Right renal cortex interstitium (tissue), 3 donors: ENCODE measurements at places on chromosomes 11 and 22. TPM values are rescaled to one million over a fixed set of nuclear protein-coding genes. Genes with fewer than 3 reads are reported as not detected.

DNA sequence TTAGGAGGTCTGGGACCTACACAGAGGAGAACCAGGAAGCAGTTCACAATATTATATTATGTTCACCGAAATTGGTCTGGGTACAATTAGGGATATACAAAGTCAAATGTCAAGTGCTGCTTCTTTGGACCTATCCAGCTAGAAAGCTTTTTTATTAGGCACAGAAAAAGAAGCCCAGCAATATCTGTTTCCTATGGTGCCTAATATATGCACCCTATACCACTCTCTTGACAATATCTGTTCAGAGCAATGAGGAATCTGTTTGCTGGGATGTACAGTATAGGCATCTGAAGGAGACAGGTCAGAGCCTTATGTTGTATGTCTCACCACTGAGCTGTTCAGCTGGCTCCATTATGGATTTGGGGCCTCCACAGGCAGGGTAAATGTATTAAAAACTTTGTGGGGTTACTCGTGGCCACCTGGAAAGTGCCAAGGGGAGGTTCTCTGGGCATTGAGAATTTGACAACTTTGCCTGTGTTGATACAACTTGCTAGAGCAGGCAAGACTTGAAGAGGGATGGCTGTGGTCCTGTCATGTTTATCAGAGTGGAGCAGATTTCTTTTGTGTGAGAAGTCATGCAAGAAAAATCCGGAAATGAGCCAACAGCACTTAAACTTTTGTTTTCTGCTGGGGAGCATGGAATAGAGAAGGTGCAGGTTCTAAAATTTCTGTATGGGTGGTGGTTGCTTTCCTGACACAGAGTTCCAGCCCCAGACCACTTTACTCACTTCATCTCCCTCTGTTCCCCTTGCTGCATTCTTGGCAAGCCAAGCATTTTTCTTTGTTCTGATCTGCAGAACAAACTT lies 10.1 kb downstream of the STIM1 start:
- DNase-seq: no peak

GRCh38 chr11:20839231-20839630 lies 169.8 kb downstream of the NELL1 start:
- no peak for DNase-seq

GRCh38 chr22:39773976-39774539 lies 119.5 kb downstream of the ENTHD1 start:
- DNase-seq: no peak

DNA sequence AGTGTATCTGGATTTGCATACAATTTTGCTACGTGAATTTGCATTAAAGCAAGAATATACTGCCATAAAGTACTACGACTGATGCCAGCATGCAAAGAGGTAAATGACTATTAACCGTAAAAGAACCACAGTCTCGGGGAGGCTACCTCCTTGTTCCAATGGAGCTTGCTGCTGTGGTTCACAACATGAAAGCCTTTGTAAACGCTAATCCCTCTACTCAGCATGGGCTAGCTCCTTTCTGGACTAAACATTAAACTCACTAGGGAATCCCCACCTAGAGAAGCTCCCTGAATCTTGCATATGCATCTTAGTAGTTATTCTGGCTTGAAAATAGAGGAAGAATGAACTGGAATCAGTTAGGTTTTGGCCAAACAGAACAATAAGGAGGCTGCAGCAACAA lies 60.5 kb upstream of the ARHGAP32 start:
- no peak for DNase-seq

- no peak for DNase-seq
Measured at GRCh38 chr11:19978668-19979518, 181.4 kb downstream of the DBX1 start.

GRCh38 chr11:2533587-2534133 lies 88.9 kb downstream of the KCNQ1 start:
- no peak for DNase-seq

- DNase-seq: no peak
Measured at GRCh38 chr11:114438303-114438702, 964 bp upstream of the REXO2 start.

Gene NUDT8
- polyA plus RNA-seq: 3.4 TPM

Gene C22orf15
- 2.3 TPM for polyA plus RNA-seq

DNA sequence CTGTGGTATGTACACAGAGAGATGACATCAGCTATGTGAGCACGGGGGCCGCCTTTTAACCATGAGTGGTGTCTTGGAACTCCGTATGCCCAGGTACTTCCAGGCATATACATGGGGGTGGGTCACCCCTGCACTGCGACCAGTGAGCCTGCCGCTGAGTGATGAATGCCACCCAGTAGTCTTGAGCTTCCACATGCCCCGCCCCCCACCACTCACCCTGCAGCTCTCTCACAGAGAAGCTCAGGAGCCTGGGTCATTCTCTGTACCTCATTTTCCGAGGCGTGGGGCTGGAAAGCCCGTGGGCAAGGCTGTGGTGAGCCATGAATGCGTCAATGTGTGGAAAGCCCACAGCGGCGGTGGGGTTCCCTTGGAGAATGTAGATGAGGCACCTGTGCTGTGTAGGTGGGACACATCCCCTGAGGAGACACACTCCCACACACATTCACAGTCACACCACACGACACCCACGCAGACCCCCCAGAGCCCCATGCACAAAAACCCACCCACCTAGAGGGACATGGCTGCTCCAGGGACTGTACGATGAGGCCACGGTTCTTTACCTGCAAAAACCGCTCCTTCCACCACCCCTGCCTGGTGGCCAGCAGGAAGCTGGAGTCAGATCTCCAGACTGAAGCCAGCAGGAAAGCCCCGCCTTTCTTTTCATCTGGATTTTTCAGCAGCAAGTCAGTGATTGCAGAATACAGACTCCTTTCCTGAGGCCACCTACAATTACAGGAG lies 67.6 kb downstream of the PIWIL3 start:
- DNase-seq: no peak

Gene CHRM4
- 0.08 TPM for polyA plus RNA-seq

Gene CPT1B
- polyA plus RNA-seq: 9.1 TPM

Gene FAM83F
- 2.2 TPM for polyA plus RNA-seq

DNA sequence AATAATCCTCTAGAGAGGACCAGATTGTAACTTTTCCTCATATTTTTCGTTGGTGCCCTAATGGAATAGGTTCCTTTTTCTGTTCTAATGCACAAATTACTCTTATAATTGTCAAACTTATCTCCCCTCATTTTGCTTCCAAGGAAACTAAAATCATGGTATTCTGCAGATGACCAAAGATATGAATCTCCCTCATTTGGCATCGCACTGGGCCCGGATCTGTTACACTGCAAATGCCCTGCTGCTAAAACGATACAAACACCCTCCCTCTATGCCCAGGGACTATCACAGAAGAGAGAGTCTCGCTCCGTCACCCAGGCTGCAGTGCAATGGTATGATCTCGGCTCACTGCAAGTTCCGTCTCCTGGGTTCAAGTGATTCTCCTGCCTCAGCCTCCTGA lies 7.6 kb downstream of the KLHDC7B start:
- no peak for DNase-seq

Gene OR2AT4
- polyA plus RNA-seq: 0.04 TPM

- DNase-seq: no peak
Measured at GRCh38 chr22:43897751-43898261, 6.0 kb upstream of the PNPLA5 start.

DNA sequence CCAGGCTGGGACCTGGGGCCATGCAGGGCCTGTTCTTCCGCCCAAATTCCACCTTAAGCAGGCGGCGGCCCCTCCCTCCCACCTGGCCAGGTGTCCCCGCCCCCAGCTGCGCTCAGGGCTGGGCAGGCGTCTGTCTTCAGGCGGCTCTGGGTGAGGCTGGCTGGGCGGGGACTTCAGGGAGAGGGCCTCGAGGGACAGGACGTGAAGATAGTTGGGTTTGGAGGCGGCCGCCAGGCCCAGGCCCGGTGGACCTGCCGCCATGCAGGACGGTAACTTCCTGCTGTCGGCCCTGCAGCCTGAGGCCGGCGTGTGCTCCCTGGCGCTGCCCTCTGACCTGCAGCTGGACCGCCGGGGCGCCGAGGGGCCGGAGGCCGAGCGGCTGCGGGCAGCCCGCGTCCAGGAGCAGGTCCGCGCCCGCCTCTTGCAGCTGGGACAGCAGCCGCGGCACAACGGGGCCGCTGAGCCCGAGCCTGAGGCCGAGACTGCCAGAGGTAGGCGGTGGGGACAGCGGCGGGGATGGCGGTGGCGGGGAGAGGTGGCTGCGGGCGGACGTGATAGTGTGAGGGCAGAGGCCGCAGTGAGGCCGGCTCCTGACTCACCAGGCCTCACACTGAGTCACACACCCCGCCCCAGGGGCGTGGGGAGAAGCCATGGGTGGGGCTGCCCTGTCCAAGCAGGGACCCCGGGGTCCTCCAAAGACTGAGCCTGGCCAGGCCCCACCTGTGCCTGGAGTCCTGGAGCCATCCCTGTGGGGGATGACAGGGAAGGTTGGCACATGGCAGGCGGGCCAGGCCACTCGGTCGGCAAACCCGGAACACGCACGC lies at the start of gene PKP3:
Gene PKP3 (plus strand): TSS at position 176 of the 824 bp plus-strand sequence. CDS start 84 bp downstream, at position 260.
- DNase-seq: no peak

DNA sequence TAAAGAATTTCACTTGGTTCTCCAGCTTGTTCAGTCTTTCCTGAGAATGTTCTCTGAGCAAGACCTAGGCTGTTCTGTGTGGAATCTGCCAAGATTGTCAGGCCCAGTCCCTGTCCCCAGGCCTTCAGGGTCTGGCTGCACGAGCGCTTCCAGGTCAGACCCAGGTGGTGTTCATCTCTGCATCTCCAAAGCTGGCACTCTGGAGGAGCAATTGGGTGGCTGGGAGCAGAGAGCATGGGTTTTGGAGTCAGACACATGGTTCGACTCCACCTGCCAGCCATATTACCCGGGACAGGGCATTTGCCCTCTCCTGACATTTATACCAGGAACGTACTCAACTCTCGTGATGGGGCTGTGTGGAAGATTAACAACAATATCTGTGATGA lies 8.8 kb downstream of the CD5 start:
- DNase-seq: no peak

DNA sequence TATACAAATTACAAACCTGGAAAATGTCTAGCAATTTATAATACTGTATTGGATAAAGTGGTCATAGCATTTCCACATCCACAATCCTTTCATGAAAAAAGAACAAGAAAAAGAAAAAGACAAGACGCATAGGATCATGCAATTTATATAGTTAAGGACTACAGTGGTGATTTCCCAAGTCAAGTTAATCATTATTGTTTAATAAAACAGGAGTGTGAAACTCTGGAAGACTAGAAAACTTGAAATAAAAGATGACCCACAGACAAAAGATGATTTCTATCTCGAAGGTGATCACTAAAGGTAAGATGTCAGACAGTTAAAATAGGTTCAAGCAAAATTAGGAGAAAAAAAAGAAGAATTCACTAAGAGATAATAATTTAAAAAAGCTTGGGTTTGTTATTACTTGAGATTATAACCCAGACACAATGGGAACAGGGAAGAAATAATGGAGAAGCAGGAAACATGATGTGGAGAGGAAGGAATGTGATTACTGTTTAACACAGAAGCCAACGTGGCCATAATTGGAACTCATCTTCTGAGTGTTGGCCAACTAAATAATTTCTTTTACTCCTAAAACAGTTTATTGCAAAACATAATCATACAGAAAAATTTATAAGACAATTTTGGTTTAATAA lies 441.2 kb upstream of the ANO3 start:
- DNase-seq: no peak

Gene TCN1
- not detected for polyA plus RNA-seq

Gene MIAT
- polyA plus RNA-seq: 0.50 TPM

- DNase-seq: no peak
Measured at GRCh38 chr22:38176170-38176741, 5.4 kb downstream of the PLA2G6 start.

Gene GPR83
- 0.61 TPM for polyA plus RNA-seq

DNA sequence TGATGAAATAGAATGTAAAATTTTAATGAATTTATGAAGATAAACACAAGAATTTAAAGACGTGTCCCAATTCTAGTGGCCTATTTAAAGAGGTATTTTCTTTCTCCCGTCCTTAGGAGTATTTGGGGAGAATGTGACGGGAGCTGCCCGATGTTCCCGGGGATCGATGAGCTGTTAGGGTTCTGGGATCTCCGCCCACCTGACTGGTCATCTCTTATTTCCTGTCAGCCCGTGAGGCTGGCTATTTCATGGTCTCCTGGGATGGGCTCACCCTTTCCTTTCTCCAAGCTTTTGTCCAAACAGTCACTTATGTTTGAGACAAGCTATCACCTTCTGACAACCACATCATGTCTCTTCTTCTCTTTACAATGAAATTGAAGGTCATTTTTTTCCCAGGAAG lies 16.9 kb upstream of the CLMP start:
- DNase-seq: no peak

Gene PNPLA5
- 0.06 TPM for polyA plus RNA-seq

DNA sequence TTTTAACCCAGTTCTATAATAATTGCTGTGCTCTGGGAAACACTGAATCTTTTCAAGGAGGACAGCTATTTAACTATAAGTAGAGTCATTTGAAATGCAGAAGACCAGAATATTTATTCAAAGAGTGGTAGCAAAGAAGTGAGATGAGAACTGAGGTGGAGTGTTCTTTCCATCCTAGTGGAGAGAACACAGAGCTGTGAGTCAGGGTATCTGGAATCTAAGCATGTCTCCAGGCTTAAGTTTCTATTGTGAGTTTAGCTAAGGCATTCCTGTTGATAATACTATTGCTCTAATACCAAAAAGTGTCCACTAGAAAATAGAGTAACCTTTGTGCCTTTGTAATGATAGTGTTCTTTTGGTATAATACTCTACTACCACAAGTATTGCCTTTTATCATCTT lies 32.4 kb downstream of the JAM3 start:
- no peak for DNase-seq

Gene PRR5L
- polyA plus RNA-seq: 15.7 TPM

DNA sequence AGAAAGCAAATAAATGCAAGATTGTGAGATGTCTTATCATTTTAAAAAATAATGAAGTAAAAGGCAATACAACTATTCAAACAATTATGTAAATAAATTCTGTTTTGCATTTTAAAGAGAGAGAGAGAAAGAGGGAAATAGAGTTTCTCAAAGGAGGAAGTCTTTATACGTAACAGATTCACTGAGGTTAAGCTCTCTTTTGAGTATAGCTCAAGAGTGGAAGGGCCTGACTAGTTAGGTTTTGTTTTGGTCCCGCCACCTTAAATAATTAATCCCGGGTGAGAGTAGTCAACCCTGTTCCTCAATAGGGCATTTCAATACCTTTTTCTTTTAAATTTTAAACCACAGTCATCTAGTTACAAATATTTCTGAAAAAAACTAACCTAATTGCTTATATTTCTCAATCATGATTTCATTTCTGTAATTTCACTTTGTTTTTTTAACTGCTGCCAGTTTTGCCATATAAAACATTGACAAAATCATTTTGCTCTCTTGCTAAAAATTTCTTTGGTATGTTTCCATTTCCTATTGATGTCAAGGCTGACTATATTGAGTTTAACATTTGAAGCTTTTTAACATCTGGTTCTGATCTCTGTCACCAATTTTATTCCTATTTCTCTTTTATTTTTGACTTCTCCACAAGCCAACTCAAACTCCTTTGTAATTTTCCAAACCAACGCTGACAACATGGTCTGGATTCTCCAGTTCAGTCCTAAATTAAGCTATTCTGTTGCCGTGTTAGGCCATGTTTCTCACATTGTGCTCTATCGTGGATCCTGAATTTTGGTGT lies 10.3 kb downstream of the OR10D3 start:
- no peak for DNase-seq
